ENCODE measurements at places on chromosomes 11 and 22.

DNA sequence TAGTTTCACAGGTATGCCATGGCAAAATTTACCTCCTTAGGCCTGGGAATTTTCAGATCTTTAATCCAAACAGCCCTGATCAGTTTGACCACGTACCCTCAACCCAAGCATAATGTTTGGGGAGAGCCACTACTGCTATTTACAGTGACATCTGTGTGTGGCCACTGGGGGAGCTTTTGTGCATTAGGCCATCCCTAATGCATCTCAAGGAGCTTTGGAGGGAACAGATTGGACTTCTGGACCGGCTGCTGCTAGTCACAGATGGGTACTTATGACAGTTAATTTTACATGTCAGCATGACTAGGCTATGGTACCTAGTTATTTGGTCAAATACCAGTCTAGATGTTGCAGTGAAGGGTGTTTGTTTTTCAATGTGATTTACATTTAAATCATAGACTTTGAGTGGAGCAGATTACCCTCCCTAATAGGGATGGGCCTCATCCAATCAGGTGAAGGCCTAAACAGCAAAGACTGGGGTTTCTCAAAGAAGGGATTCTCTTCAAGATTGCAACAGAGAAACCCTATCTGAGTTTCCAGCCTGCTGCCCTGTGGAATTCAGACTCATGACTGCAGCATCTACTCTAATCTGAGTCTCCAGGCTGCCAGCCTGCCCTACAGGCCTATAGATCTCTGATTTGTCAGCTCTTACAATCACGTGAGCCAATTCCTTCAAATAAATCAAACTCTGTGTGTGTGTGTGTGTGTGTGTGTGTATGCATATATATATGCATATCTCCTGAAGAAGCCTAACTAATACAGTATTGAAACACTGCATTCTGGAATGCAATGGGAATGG lies 38.0 kb upstream of the GALNT18 start:
- no peak for DNase-seq

- no peak for DNase-seq
These were observed 450 bp downstream of the MAP4K2 start for GRCh38 chr11:64802370-64803157.

DNA sequence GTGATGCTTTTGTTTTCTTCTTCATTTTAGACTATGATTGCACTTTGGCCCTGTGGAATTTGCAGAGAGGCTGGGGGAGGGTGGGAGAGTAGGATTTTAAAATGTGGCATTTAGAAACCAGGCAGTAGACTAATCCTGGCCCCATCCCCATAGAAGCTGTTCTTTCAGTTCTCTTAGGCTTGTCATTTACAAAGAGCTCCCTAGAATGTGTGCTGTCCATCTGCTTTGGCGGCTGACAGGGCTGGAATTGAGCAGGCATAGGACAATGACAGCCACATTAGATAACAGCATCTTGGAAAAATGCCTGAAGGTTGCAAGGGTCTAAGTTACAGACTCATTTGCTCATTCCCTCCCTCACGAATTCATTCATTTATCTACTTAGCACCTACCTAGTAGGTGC lies 9.8 kb downstream of the INSC start:
- no peak for DNase-seq

- DNase-seq = no peak
These were observed 179.7 kb downstream of the IGLL1 start for GRCh38 chr22:23400286-23400981.

DNA sequence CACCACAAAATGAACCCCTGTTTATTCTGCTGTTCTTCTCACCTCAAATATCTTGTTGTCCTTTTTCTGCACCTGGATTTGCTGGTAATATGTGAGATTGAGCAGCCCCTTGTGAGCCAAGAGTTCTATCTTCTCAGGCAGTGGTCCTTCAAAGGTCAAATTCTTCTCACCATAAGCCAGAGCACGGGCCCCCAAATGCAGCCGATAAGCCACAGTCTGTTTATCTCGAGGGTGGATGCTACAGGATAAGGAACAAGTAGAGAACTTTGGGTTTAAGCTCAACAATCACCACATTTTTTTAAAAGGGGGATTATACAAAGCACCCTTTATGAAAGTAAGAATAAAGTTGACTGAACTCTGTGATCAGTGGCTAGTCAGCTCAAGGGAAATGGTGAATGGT lies 15.8 kb downstream of the TBRG1 start:
- no peak for DNase-seq

- peak; percentile 75 for DNase-seq
These were observed 54.2 kb downstream of the GRAMD4 start for GRCh38 chr22:46674367-46674781.

DNA sequence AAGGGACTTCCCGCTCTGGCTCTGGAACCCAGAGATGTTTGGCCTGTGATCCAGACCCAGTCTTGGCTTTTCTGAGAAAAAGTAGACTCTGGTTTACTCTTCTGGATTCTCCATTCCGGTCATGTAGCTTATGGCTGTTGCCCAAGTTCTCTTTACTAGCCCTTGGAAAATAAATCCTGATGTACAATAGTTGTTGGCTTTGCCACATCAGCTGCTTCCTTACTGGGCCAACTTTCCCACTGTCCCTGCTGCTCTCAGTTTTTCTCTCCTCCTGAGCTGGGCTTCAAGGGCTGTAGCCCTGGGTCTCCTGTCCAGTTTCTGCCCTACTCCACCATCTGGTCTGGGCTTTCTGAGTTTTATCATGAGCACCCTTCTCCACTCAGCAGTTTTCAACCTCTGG lies 12.5 kb downstream of the PATZ1 start:
- DNase-seq = no peak

Measured in stimulated activated CD8-positive, alpha-beta memory T cell treated with anti-CD3 and anti-CD28 coated beads, Interleukin-15, amount 100 ng/mL, for 24 hours (primary cell).